Neural crest cell (in vitro differentiated cells): ENCODE measurements at places on chromosomes 7 and 10.

- peak; percentile 53 for DNase-seq
Measured at GRCh38 chr10:128035557-128035973, 90.7 kb downstream of the MKI67 start.

- no peak for DNase-seq
Measured at GRCh38 chr7:114979388-114979787, 57.5 kb downstream of the MDFIC start.

GRCh38 chr7:114835861-114836260 lies 86.0 kb upstream of the MDFIC start:
- no peak for DNase-seq

DNA sequence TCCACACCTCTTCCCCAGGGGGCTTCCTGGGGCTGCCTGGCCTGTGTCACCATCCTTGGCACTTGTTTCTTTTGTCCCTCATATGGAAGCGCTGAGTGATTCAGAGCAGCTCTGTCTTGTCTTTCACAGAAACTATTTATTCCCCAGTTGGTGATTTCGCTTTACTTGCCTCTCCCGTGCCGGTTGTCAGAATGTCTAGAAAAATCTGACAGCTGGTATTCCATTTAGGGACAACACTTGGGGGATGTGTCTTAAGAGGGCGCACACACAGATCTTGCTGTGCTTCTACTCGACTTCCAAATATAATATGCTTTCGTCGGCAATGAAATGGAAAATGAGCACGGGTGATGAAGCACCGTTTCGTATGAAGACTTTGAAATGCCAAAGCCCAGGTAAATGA lies 611.8 kb downstream of the CALN1 start:
- DNase-seq, result no peak

GRCh38 chr10:6034371-6034770 lies 27.8 kb downstream of the IL2RA start:
- no peak for DNase-seq

DNA sequence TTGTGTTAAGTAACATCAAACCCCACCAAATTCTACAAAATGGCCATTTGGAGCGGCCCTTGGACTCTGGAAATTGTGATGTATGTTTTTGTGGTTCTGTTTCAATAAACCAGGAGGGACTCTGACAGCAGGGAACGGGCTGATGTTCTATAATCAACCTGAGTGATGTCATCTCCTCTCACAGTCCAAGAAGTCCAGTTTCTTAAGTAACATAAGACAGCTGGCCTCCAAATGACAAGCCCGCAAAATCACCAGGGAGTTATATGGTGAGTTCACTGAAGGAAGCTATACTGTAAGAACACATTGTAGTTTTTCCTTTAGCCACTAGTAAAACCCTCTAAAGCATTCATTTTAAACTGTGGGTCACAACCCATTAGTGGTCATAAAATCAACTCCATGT lies 34.0 kb downstream of the GOT1 start:
- no peak for DNase-seq

DNA sequence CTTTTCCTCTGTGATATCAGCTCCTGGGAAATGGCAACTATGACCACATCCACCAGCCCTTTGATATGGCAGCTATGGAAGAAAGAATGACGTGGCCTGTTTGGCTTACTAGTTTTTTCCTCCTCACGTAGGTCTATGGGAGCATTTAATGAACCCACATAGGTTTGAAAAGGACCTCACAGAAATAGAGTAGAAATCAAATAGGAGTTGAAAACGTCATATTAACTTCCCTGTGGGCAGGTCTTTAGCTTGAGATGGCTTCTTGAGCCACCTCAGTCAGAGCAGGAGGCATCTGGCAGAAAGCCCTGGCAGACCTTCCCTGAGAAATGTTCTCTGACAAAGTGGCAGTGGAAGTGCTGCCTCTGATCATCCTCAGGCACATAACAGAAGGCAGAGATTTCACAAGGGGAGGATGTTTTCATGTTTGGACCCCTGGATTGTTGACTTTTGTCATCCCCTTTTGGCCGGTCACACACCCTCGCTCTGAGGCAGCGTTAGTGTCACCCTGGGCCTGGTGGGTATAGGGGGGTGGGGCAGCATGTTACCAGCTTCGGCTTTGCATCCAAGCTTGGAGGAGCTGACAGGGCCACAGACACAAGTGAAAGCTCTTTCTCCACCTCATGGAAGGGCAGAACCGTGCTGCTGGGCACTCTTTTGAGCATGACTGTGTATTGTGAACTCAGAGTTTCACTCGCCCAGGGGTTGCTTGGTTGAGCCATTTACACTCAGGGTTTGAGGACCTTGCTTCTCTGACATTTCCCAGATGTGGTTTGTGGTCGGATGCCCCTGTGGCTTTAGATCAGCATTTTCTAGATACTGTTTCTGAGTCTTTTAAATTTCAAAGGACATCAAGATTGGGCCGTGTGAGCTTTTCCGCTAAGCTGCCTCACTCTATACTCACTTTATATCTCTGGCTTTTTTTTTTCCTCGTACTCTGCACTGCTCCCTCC lies 184.2 kb downstream of the STK31 start:
- DNase-seq, result no peak

DNA sequence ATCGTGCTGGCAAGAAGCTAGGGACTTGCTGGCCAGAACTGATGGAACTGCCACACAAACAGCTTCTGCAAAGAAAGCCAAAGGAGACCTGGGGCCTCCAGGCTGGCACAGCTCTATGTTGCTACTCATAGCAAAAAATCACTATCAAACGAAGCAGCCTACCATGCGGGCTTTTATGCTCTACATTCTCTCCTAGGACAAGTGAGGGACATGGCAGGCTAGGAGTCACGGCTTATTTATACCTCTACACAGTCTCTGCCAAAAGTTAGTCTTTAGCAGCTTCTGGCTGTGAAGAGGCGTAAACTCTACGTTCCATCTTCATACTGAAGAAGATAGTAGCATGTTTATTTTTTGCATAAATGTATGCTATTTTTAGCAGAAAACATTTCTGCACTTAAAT lies 35.4 kb downstream of the CDCA7L start:
- no peak for DNase-seq

GRCh38 chr10:97307866-97308780 lies 10.9 kb upstream of the FRAT1 start:
- DNase-seq, result no peak

GRCh38 chr10:43076876-43077420 lies at the start of gene RET:
Gene RET (plus strand): TSS chr10:43077069. CDS start chr10:43077259, 190 bp downstream.
- no peak for DNase-seq

- DNase-seq, result no peak
Measured at GRCh38 chr7:32379510-32380112, 110.6 kb downstream of the LSM5 start.

DNA sequence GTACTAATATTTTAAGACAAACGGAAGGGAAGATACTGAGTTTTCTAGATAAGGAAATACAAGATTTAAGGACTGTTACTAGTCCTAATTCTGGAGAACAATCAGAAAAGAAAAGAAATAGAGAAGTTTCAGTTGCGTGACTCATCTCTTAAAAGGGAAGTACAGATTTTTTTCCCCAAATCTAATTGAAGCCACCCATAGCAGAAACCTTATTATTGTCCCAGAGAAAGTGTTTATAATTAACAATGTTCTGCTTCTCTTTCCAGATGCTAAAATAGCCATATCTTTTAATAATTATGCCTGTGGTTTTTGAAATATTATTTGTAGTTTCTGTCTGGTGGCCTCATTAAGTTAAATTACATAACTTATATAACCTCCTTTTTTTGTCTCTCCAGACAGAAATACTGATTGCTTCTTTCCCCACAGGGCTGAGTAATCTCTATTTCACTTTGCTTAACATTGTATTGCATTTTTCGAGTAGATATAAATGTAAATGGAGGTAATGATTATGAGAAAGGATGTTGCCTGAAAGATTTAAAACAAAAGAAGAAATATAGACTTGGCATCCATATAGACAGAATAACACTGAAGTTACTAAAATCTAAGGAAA lies 240.7 kb upstream of the MBL2 start:
- no peak for DNase-seq

DNA sequence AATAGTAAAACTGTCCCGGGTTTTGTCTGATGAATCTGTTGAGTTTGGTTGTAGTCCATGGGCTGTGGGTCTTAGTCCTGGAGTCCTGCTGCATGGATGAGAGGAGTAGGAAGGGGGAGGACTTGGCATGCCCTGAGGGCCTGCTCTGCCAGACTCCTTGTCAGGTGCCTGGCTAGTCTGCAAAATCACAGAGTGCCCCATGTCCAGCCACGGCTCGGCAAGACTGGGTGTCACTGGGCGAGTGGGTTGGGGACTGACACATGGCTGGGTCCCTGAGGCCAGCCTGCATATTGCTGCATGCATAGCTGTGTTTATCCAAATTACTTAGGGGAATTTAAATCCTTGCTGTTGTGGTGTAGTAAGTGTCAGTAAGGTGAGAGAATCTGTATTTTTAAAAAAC lies 9.7 kb downstream of the MINDY4 start:
- no peak for DNase-seq

GRCh38 chr7:98034081-98035035 lies 44.4 kb upstream of the OCM2 start:
- DNase-seq, result no peak

DNA sequence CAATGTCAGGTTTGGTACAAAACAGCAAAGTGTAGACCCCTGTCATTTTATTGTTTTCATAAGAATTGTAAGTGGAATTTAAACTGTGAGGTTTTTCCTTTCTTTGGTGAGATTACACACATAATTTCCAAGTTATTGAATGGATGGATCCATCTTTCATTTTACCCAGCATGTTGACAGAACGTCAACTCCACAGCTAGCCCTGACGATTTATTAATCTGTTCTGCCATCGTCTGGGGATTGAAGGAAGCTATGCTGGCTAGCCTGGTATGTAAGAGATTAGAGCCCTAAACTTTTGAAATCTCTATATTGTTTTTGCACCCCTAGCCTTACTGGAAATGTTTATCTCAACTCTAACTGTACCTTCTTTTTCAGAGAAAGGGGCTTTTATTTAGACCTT lies 8.6 kb downstream of the WNT16 start:
- DNase-seq, result no peak

- DNase-seq, result peak; percentile 67
Measured at GRCh38 chr7:130721486-130722277, 12.3 kb downstream of the KLF14 start.

- DNase-seq, result no peak
Measured at GRCh38 chr7:41867639-41868280, 164.9 kb upstream of the INHBA start.

- DNase-seq, result no peak
Measured at GRCh38 chr10:63697956-63698786, 177.0 kb downstream of the REEP3 start.

GRCh38 chr7:16202303-16202702 lies 219.0 kb downstream of the CRPPA start:
- no peak for DNase-seq

DNA sequence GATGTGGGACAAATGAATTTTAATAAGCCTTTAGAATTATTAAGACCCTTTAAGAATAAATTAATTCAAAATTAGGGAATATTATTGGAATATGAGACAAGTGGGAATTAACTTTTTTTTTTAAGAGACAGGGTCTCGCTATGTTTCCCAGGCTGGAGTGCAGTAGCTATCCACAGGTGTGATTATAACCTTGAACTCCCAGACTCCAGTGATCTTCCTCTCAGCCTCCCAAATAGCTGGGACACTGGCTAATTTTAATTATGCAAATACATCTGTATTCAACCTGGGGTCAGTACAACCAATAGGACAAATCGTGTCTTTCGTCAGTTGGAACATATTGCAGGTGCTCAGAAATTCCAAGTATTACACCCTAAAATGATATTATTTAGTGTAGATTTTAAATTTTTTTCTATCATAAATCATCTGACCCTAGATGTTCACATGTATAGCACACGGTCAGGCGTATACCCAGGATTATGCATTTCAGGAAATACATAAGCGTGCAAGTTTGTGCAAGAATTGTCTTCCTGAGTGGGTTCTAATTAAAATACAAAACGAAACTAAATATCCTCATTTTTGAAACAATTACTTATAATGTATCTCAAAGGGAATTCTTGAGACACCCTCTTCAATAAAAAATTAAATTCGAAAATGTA lies 1.2 kb downstream of the NT5C3A start:
- DNase-seq, result no peak

DNA sequence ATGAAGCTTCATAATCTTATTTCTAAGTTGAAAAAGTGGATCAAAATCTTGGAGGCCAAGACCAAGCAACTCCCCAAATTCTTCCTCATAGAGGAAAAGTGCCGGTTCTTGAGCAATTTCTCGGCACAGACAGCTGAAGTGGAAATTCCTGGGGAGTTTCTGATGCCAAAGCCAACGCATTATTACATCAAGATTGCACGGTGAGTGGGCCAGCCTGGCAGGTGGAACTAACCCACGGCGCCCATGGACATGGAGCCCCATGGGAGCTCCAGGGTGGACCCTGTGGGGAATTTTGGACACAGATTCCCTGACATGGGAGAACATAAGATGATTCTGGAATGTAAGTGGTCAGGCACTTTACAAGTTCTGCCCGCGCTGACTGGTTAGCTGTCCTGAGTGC lies 125.9 kb downstream of the TRRAP start:
- no peak for DNase-seq
